Activated CD4-positive, alpha-beta memory T cell treated with anti-CD3 and anti-CD28 coated beads for 36 hours (primary cell): ENCODE measurements at places on chromosomes 6 and 20.
A peak's percentile ranks its signal among the peaks of the same experiment; 100 is the strongest.

DNA sequence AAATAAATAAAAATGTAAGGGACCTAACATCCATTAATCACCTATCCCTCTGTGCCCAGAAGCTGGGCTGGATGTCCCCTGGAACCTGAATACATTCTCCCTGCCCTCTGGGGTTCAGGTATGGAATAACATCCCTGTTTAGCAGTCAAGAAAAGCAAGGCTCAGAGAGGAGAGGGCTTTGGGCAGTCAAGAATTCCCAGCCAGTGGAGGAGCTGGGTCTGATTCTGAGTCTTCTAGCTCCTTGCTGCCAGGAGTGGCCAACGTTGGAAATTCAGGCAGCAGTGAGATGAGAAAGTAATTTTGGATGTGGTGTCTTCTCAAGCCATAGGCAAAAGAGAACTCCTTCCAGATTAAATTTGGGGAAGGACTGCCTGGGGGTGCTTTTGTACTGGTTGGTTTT, 42.6 kb upstream of the ZNFX1 start:
- no peak for DNase-seq

DNA sequence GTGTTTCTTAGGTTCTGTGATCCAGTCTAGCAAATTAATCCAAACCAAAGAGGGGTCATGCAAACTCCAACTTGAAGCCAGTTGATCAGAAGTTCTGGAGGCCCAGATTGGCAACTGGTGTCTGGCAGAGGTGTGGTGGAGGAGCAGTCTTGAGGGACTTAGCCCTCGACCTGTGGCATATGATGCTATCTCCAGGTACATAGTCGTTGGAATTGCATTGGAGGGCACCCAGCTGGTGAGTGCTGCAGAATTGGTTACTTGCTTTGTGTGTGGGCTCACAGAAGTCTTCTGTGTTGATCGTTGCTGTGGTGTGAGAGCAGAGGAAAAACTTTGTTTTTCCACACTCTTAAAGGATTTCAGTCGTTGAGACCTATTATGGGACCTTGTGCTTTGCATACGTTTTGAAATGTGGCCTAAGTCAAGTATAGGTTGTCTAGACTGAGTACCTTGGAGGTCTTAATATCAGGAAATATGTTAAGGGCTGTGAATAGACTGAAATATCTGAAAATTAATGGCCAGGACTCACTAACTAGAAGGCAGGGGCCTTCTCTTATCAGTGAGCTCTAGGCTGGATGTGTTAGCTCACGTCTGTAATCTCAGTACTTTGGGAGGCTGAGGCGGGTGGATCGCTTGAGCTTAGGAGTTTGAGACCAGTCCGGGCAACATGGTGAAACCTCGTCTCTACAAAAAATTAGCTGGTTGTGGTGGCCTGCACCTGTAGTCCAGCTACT, 7.8 kb downstream of the PANK2 start:
- peak; percentile 10 for DNase-seq

- DNase-seq = no peak
These were observed 19.1 kb downstream of the TGM3 start for GRCh38 chr20:2314759-2315439.

DNA sequence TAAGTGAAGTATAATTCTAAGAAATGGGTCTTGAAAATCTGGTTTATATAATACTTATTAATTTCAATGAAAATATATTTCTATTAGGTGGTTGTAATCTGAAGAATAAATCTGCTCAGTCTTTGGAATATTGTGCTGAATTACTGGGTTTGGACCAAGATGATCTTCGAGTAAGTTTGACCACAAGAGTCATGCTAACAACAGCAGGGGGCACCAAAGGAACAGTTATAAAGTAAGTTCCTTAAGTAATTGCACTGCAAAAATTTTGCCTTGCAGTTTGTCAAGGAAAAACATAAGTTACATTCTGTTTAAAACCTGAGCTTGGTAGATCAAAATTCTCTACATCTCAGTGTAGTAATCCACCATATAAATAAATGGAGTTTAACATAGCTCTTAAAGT, 106.0 kb downstream of the MYO6 start:
- no peak for DNase-seq

DNA sequence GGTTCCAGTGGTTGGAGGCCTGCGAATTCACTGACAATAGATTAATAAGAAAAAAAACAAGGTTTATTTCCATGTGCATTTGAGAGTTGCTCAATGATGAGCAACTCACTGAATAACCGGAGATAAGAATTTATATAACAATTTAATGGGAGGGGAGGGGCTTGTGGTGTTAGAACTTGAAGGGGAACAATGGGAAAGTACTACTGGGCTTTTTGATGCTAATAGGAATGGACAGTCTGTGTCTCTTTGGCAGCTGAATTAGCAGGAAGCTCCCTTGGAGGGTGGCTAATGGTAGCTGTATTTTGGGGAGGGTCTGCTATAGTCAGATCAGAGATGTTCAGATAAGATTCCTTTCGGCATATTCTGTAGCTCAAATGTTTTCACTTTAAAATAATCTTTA, 62.4 kb upstream of the GMDS start:
- no peak for DNase-seq

DNA sequence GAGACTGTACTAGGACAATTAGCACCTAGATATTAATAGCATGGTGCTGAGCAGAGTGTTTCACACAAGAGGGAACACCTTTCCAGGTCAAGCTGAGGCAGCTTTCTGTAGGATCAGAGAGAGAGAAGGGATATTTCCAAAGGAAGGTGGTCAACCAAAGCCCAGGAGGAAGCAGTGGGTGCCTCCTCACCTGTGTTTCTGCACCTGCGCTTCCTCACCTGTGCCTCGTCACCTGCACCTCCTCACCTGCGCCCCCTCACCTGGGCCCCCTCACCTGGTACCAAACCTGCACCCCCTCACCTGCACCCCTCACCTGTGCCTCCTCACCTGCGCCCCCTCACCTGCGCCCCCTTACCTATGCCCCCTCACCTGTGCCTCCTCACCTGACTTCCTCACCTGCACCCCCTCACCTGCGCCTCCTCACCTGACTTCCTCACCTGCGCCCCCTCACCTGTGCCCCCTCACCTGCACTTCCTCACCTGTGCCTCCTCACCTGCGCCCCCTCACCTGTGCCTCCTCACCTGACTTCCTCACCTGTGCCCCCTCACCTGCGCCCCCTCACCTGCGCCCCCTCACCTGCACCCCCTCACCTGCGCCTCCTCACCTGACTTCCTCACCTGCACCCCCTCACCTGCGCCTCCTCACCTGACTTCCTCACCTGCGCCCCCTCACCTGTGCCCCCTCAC, 67.9 kb downstream of the TTLL2 start:
- DNase-seq = no peak

GRCh38 chr6:119346450-119346849, 3.1 kb downstream of the MAN1A1 start:
- DNase-seq = no peak

DNA sequence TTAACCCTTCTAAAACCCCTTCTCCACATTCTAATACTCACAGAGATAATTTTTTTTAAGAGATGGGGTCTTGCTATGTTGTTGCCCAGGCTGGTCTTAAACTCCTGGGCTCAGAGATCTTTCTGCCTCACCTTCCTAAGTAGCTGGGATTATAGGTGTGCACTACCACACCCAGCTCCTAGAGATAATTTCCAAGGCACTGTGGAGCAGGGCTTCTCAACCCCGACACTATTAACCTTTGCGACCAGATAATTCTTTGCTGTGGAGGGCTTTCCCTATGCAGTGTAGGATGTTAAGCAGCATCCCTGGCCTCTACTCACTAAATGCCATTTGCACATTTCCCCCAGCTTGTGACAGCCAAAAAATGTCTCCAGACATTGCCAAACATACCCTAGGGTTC, 8.8 kb upstream of the RREB1 start:
- no peak for DNase-seq

DNA sequence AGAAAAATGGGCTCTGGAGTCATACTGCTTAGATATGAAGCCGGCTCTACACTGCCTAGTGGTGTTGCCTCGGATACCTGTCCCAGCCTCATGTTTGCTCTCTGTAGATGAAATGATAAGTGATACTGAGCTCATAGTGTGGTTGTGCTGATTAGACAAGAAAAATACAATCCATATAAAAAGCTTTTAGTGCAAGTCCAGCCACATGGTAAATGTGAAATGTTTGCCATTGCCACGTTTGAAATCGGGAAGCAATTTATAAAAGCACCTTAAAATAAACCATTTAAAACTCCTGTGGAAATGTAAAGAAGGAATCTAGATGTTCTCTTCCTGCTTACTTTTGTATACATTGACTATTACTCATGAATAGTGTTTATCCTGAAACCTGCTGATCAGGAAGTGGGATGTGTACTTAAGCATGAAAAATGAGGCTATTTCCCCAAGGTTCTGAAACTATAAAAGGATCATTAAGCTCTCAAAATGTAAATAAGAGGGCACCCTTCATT, 13.1 kb upstream of the PBOV1 start:
- no peak for DNase-seq

DNA sequence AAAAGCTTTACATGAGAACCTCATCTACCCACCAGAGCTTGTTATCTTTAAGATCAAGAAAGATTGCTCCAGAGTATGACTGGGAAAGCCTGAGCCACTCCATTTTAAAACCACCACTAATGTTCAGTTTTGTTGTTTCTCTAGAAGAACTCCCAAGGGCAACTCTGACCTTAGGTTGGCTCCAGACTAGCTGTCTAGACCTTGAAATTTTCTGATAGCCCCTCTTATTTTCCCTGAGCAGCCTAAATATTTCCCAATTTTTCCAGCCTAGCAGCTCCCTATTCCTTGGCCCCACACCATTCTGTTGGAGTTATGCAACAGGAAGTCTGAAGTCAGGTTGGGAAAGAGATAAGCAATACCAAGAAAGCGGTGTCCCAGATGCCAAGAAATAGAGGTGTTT, 84.6 kb upstream of the TCF21 start:
- no peak for DNase-seq

GRCh38 chr20:22684072-22684762, 99.8 kb upstream of the FOXA2 start:
- peak; percentile 33 for DNase-seq

GRCh38 chr20:49534255-49534712, 33.7 kb downstream of the PTGIS start:
- peak; percentile 74 for DNase-seq

GRCh38 chr6:90569223-90569622, 17.6 kb downstream of the MAP3K7 start:
- no peak for DNase-seq

GRCh38 chr6:110432285-110432900, 17.0 kb upstream of the DDO start:
- no peak for DNase-seq

- DNase-seq = no peak
These were observed 6.1 kb upstream of the ALDH8A1 start for GRCh38 chr6:134956032-134956431.

DNA sequence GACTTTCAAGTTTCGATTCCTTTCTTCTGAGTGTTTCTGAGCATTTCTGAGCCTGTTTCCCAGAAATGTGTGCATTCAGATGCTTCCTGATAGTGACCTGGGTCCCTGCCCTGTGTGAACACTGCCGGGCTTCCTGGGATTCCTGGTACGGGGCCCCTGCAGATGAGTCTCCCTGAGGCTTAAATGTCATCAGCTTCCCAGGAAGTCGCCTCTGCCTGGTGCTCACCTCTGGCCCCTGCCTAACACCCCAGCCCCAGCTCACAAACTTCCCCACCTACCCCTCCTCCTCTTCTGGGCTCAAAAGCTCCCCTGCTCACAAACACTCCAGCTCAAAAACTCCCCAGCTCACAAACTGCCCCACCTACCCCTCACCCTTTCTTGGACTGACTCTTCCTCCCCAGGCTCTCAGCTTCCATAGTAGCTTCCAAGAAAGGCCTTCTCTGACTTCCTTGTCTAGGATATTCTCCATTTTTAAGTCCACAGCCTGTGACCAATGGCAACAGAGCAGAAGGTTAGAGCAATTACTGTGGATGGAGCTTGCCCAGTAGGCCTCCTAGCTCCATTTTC, 42.0 kb downstream of the TGM2 start:
- peak; percentile 11 for DNase-seq

DNA sequence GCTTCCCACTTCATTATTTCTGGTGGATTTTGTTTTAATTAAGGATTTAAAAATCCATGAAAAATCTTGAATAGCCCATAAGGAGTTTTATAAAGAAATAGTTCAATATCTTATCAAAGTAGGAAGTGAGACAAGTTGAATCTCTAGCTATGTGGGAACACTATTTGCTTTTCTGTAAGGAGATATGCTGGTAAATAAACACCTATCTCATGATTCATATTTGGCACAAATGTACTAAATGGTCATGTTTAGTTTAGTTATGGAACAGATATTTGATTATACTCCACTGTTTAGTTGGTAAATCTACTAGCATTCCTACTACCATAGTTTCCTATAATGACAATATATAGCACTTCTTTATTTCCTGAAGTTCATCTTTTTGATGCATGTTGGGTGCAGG, 239.9 kb upstream of the CEP162 start:
- DNase-seq = no peak

- DNase-seq = no peak
These were observed 256.8 kb downstream of the QKI start for GRCh38 chr6:163671355-163671754.

- no peak for DNase-seq
These were observed 36.4 kb downstream of the LYRM2 start for GRCh38 chr6:89602166-89602565.

DNA sequence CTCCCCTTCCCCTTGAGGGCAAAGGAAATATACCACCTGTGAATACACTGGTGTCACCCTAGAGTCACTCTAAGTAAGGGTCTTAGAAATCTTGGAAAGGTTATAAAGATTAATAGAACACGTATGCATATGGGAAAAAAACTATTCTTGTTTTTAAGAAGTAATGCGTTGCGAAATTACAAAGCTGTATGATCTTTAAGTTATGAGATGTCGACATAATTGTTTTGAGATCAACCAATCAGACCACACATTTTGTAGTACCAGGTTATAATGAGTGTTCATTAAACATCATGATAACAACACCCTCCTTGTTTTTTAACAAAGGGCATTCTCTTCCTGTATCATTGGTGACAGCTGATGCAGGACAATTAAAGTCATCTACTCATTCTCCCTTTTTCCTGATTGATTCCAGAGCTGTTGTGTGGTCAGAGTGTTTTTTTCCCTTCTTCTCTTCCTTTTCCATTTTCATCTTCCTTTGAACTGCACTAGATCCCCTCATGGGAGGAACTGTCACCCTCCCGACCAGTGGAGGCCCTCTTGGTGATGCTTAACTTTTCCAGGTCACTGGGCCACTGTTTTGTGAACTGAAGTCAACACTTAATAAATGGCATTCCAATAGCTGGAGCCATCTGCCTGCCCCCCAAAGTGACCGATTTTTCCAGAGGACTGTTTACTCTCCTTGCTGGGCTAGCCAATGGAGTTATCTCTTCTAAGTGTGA, 37.0 kb downstream of the PRDM1 start:
- DNase-seq = no peak

- no peak for DNase-seq
These were observed 4.0 kb downstream of the NTSR1 start for GRCh38 chr20:62712606-62713005.
